AG10803 (cell line): ENCODE measurements at places on chromosomes 11 and 22.

- no peak for DNase-seq
Measured at GRCh38 chr11:64129403-64129802, 36.5 kb downstream of the MACROD1 start.

DNA sequence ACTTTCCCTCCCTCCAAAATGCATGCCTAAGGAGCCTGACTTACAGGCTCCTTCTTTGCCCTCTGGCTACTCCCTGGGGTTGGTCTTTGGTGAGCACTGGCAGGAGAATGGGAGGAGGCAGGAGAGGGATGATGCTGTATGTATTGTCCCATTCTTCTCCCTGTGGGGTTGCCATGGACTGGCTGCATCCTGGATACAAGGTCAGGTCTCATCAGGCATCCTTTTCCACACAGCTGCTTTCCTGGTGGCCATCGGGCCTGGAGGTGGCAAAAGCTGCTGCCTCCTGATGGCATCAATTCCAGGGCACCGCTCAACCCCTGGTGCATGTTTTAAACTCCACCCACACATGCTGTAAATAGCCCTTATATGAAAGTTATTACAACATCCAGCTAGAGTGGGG, 257.2 kb downstream of the ETS1 start:
- DNase-seq = no peak

GRCh38 chr11:3375552-3375951, 3.4 kb downstream of the ZNF195 start:
- peak; percentile 40 for DNase-seq

- DNase-seq = peak; percentile 17
Measured at GRCh38 chr11:129881570-129882170, 13.7 kb downstream of the NFRKB start.

DNA sequence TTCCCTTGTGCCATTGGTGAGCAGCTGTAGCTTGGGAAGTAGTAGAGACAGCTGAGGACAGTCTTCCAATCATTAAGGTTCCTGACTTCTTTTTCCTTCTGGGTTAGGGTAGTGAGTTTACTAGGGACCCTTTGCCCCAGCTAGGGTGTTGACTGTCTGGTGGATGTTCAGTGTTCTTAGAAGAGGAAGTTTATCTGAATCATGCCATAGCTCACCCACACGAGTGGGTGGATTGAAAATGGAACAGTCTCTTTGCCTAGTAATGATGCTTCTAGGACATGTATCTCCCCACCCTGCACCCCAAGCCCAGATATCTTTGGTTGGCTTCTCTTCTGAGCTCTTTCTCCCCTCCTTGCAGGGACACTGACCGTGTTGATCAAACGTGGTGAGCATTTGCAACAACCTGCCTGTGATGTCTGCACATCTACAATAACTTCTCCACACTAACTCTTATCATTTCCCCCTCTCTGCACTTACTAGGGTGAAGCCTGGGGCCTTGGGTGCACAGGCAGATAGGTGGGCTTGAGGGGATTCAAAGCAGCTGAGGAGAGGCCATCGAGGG, 57.1 kb upstream of the HORMAD2 start:
- no peak for DNase-seq

DNA sequence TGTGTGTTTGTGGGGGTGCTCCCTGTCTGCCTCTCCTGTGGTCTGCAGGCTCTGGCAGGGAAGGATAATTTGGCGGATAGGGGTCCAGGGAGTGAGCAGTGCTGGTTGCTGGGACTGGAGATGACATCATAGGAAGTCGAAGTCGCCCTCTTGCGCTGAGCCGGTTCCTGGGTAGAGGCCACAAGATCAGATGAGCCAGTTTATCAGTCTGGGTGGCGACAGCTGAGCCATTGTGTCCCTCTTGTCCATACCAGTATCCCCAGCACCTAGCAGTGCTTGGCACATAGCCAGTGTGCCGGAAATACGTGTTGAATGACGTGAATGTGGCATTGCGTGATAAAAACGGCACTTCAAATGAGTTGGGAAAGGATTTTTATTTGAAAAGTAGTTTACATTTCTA, 9.8 kb downstream of the APOL5 start:
- no peak for DNase-seq

- no peak for DNase-seq
Measured at GRCh38 chr11:117861151-117862018, 15.1 kb downstream of the FXYD6 start.

DNA sequence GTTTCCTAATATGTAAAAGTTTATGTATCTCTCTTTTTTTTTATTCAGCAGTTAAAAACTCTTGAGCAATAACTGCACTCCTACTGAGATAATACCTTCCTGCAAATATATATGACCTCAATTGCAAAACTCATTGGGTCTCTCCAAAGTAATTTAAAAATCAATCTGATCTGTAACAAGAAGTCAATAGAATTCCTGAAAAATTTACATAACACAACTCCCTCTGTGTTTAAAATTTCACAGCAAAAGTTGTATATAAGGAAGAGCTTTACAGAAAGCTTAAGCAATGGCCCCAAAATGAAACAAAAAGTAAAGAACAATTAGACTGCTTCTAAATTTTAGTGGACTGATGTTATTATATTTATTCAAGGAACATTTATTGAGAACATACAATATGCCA, 313.4 kb downstream of the DLG2 start:
- no peak for DNase-seq

GRCh38 chr22:21948824-21949568, 3.7 kb downstream of the PPM1F start:
- DNase-seq = no peak

- DNase-seq = no peak
Measured at GRCh38 chr22:27513021-27513420, 288.5 kb downstream of the MN1 start.

GRCh38 chr11:13902523-13902922, 60.0 kb upstream of the SPON1 start:
- no peak for DNase-seq

DNA sequence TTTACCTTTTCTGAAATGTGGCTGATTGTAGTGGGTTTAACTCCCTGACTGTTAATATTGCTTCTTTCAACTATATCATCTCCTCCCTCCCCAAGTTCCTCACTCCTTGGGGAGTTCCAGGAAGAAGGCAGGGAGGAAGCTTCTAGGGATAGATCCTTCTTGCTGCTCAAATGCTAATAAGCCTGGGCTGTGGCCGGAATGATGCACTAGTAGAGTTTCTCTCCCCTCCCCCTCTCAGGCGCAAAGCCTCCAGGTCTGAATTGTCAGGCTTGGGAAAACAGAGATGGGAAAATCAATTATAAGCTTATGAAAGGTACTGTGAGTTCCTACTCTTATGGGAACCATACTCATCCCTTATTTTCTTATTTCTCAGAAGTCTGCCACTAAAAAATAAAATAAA, 30.8 kb downstream of the FEZ1 start:
- no peak for DNase-seq

DNA sequence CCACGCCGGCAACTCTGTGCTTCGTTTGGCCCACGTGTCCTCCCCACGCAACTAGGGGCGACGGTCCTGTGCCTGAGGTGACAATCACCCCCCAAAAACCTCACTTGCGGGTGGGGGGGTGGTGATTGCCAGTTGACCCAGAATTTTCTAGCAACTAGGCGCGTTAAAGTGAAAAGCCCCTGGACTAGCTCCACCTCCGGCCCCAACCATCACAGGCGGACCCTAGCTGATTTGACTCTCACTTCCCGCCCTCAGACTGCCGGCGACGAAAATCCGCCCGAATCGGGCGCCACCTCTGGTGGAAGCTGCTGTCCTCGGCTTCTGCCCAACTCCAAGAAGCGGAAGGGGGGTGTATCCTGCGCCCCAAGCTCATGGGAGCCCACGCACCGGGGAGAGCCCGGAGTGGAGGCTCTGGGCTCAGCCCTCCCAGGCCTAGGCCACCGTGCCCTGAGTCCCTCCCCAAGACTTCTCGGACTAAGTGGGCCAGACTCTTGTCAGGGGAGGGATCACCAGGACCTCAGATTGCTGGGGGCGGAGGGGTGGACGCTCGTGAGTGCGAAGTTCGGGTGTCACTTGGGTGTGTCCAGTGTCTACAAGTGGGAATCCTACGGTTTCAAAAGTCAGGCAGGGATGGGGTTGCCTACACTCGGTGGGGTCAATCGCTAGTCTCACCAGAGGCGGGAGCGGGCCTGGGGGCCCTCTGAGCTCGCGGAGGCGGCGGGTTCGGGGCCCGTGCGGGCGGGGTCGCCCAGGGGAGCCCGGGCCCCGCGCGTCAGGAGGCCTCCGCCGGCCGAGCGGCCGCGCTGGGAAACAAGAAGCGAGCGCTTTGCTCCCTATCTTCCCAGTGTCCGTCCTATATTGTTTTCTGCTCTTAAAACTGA, 12.3 kb downstream of the PAX6 start:
- DNase-seq = no peak

- DNase-seq = no peak
Measured at GRCh38 chr22:41074061-41074460, 18.3 kb upstream of the EP300 start.

DNA sequence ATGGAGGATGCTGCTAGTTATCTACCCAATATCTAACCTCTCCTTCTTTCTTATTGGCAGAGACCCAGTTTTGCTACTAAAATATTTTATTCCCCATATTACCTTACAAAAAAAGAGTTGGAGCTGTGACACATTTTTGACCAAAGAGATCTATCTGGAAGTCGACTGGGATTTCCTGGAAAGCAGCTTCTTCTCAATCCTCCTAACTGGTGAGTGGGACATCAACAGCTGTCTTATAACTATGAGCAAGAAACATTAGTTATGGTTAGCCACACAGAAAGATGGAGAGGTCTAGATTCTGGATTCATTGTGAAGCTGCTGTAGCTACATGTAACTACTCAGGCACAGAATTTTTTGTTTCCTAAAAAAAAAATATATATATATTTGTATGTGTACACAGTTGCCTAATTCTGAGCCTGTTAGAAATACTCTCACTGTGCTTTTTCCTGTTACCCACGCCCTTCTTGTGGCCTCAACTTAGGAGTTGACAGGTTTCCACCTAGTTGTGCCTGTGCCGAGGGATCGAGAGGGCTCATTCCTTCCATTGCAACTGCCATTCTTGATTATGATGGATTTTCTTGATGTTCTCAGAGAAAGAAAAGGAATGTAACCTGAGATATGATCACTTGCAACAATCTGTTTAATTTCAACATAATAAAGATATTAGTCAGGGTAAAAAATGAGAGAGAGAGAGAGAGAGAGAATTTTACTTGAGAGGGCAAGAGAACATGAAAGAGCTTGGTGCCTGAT, 142.0 kb downstream of the SLC17A6 start:
- peak; percentile 43 for DNase-seq

DNA sequence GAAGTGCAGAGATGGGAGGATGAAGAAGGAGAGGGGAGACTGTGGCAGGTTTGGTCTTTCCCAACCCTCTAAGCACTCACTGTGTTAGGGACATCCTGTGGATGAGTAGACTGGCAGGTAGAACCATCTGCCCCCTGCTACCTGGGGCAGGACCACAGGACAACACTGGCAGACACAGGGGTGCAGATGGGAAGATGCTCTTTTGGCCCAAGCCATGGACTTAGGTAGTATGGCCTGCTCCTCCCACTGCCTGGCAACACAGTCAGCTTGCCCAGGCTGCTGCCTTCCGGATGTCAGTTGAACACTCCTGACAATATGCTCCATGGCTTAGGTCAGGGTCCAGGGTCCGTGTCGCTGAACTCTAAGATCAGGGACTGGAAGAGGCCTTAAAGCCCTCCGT, 140.7 kb upstream of the NAV2 start:
- no peak for DNase-seq

GRCh38 chr11:110802162-110802561, 89.9 kb upstream of the ARHGAP20 start:
- no peak for DNase-seq

- DNase-seq = no peak
Measured at GRCh38 chr11:69948256-69949141, 129.3 kb upstream of the FGF3 start.

GRCh38 chr11:86681483-86681756, 9.0 kb upstream of the ME3 start:
- no peak for DNase-seq

DNA sequence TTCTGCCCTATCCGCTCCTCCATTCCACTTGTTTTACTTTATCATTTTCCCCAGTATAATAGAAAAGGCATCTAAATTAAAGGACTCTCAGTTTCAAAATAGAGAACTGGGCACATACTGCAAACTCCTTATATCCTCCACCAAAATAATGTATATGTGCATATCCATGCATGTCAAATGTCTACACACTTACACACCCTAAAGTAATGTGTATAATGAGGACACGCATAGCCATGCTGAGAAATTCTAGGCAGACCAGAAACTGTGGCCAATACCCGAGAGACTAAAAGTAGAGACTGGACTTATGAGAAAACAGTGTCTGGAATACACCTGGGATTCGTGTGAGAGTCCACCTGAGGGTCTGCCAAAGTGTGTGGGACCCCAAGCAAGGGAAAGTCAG, 183.5 kb downstream of the CWF19L2 start:
- no peak for DNase-seq

DNA sequence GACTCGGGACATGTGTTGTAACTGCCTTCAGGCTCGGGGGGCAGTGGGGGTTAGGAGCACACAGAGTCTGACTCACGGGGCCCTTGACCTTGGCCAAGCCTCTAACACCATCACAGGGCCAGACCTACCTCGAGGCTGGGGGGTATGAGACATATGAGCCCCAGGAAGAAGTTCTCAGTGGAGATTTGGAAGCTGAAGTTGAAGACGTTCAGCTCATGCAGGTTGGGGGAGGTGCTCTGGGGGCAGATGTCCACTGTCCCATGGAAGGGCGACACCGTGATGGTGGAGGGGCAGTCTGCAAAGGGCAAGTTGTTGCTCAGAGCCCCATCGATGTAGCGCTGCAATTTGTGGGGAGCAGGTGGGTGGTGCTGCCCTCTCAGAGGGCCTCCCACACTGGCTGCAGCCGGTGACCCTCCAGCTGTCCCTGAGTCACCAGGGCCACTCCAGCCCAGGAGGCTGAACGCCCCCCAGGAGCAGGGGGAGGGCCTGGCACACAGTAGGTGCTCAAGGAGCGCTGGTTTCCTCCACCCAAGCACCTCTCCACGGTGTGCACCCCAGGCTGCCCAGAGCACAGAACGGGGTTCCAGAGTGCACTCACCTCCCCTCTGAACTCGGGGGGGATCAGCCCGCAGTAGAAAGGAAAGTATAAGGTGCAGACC, 2.5 kb downstream of the PNPLA5 start:
- no peak for DNase-seq

DNA sequence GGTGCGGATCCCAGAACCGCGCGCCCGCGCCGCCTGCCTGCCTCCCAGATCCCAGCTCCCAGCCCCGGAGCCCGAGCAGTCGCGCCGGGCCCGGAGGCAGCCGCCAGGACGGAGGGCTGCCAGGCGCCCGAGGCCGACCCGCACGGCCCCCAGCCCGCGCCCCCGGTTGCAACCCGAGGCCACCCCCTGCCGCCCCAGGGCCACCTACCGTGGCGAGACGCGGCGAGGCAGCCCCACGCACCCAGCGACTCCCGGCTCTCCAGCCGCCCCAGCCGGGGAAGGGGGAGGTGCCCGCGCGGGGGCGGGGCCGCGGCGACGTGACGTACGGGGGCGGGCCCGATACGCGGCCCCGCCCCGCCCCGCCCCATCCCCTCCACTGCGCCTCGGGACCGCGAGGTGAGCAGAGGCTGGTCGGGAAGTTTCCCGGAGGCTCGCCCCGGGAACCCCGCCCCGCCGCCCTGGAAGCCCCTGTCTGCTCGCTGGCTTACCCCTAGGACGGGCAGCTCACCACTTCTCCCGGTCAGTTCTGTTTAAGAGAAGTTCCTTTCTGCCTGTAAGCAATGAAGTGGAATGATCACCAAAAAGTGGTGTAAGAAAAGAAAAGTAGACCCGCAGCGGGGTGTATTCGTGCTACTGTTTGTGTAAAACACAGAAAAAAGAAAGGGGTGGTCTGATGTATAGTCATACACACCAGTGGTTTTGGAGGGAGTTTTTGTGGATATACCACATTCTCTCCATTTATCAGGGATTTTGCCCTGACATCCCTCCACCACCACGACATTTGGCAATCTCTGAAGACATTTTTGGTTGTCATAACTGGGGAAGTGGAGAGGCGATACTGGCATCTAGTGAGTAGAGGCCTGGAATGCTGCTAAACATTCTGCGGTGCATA, at the start of gene TPST2:
TPST2 (minus strand) TSS at position 288 of the 892 bp plus-strand sequence. CDS start 48,502 bp downstream, outside the sequence.
- peak; percentile 69 for DNase-seq
